CD8-positive, alpha-beta memory T cell (primary cell): ENCODE measurements at places on chromosomes 2 and 18.
A peak's percentile ranks its signal among the peaks of the same experiment; 100 is the strongest.

DNA sequence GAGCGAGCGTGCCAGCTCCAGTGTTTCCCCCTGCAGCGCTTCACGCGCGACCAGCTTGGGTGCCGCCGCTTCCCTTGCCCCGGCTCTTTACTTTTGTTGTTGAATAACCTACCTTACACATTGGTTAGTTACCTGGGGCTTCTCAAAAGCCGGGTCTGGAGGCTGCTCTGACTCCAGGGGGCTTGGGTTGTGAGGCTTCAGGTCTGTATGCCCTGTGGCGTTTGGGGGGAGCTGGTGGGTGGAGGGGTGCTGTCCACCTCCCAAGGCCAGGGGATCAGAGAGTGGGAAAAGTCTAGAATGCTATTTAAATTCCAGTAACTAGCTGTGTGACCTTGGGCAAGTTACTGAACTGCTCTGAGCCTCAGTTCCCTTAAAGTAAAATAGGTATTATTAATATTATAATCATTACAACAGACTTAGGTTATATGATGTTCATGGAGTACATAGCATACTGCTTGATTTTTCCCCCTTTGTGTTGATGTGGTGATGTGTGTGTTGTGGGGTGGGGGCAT lies 770 bp downstream of the LYPD6B start:
- H3K36me3 ChIP-seq: no peaks in the 10 kb centered on the region
- H3K27me3 ChIP-seq: no peaks in the 10 kb centered on the region
- DNase-seq: no peak
- no peak overlapping the region for H3K27ac ChIP-seq
- H3K4me1 ChIP-seq: no peaks in the 10 kb centered on the region

GRCh38 chr18:78639006-78639950 lies 340.3 kb upstream of the SALL3 start:
- H3K4me3 ChIP-seq: no peak overlapping the region
- no peak overlapping the region for H3K27ac ChIP-seq
- no peaks in the 10 kb centered on the region for H3K27me3 ChIP-seq
- no peak for DNase-seq
- H3K36me3 ChIP-seq: no peaks in the 10 kb centered on the region

- no peak overlapping the region for H3K4me3 ChIP-seq
- no peaks in the 10 kb centered on the region for H3K27me3 ChIP-seq
- no peak for DNase-seq
- H3K27ac ChIP-seq: no peak overlapping the region
- H3K4me1 ChIP-seq: no peaks in the 10 kb centered on the region
Observed at GRCh38 chr2:82968358-82968757, 1490.7 kb downstream of the SUCLG1 start.

- H3K27me3 ChIP-seq: no peaks in the 10 kb centered on the region
- H3K36me3 ChIP-seq: no peaks in the 10 kb centered on the region
- no peak overlapping the region for H3K4me3 ChIP-seq
- H3K4me1 ChIP-seq: no peaks in the 10 kb centered on the region
- no peak for DNase-seq
- H3K27ac ChIP-seq: no peak overlapping the region
Observed at GRCh38 chr2:240286596-240286995, 146.1 kb upstream of the OTOS start.

- H3K4me3 ChIP-seq: no peak overlapping the region
- H3K27ac ChIP-seq: no peak overlapping the region
- H3K27me3 ChIP-seq: no peaks in the 10 kb centered on the region
- H3K4me1 ChIP-seq: no peaks in the 10 kb centered on the region
Observed at GRCh38 chr2:194301946-194302345, 1355.1 kb upstream of the SLC39A10 start.

DNA sequence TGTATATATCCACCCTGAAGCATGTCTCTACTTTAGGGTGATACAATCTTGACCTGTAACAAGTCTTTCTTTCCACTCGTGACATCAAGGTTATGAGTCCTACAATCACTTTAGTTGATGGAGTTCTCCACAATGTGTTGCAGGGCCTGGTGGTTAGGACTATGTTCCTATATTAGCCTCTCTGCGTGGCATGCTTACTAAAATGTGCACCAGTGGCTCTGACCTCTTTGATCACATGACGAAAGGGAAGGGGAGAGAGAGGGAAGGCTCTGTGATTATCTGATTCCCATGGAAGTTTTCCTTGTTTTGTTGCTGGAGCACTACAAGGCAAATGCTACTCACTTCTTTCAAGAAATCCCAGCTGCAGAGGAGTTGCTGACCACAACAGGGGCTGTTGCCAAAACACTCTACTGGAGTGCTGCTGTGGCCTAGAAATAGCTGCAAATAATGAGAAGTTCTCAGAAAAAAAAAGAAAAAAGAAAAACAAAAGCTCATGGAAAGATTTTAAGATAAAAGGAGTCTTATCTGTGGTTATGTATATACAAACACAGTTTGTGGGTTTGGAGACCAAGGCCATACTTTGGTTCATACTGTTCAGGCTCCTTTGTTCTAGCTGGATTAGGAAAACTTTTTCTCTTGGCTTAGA lies 272.8 kb upstream of the MMADHC start:
- no peaks in the 10 kb centered on the region for H3K4me1 ChIP-seq
- H3K4me3 ChIP-seq: no peak overlapping the region
- H3K36me3 ChIP-seq: no peaks in the 10 kb centered on the region

DNA sequence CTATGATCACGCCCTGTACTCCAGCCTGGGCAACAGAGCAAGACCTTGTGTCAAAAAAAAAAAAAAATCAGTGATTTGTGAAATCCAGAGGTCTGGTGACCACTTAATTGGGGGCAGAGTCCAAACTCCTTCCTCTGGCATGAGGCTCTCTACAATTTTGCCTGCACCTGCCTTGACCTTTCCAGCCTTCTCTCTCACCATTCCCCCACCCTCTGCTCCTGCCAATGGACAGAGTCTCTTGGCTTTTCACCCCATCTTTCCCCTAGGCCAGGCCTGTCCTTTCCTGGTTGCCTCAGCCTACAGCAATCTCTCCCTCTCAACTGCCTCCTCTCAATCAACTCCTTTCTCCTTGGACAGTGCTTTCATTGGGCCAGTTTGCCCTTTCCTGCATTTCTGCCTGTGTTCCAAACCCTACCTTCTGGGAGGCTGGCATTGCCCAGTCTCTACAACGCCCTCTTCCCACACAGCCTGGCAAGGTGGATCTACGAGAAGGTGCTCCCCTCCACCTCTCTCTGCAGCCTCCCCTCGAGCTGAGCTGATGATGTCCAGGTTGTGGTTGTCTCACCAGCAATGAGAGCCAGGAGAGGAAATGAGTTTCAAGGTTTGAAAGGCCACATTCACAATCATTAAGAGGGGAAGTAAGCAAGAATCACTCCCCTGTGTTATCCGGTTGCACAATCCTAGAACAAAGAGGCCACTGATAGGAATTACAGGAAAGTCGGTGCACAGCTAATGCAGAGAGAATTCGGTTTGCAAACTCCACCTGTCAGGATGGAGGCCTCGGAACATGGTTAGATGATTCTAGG lies 39.5 kb upstream of the NPAS2 start:
- no peaks in the 10 kb centered on the region for H3K27me3 ChIP-seq
- no peaks in the 10 kb centered on the region for H3K4me1 ChIP-seq
- no peak overlapping the region for H3K4me3 ChIP-seq

DNA sequence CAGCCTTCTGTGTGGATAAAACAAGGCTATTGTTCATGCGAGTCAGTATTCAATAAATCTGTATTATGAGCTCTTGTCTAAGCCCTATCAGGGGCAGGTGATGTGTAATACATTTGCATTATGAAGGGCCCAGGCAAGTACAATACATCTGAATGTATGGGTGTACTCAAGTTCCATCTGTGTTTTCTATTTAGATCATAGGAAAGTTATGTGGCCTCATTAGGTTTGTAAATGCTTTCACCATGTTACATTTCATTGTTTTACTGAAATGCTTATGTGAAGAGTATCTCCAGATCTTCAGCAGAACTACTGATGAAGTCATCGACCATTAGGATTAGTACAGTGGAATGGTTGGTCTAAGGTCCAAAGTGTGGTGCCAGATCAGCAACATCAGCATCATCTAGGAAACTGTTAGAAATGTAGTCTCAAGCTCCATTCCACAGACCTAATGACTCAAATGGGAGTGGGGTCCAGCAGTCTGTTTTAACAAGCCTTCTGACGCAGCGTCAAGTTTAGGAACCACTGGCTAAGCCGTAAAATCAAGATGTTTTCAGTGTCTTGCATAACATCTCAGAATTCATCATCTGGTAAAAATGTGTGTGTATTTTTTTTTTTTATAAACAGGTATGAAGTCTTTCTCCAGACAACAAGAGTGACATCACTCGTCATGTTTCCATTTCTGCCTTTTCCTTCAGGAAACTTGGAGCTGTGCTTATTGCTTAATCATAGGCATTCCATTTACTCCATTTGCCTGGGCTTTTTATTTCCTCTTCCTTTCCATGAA lies 80.5 kb downstream of the LYPD6 start:
- no peaks in the 10 kb centered on the region for H3K36me3 ChIP-seq
- no peak overlapping the region for H3K4me3 ChIP-seq
- no peaks in the 10 kb centered on the region for H3K4me1 ChIP-seq

DNA sequence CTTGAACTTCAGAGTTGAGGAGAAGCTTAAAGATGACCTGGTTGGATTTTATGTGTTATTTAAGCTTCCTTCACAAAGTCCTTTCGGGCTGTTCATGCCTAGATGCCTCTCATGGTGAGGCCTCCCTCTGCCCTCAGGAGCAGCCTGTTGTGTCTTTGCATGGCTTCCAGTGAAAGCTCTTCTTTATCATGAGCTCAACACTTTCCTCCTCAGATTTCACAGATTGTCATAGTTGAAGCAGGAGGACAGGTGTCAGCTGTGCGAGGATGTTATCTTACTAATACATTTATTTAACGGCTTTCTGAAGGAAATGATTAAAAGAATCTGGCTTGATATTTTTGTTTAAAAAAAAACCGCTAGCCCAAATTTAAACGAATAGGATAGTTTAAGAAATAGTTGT lies 48.8 kb upstream of the ITSN2 start:
- no peaks in the 10 kb centered on the region for H3K36me3 ChIP-seq
- no peak overlapping the region for H3K4me3 ChIP-seq
- no peak for DNase-seq
- H3K27me3 ChIP-seq: no peaks in the 10 kb centered on the region
- no peak overlapping the region for H3K27ac ChIP-seq

DNA sequence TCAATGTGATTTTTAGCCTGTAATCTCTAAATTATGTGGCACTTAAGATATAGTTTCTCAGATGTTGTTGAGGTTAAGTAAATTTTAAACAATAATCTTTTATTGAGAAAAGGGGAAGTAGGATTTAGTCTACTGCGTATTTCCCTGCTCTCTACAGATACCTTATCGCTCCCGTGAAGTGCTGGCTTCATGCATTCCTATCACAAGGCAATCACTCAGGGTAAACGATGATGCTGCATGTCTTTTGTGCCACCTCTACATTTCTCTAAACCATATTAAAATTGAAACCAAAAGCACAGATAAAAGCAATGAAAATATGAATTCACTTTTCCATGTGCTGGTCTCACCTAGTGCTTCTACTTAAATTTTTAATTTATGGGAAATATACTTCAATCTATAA lies 14.4 kb upstream of the RPE start:
- no peaks in the 10 kb centered on the region for H3K4me1 ChIP-seq
- H3K27me3 ChIP-seq: no peaks in the 10 kb centered on the region
- no peaks in the 10 kb centered on the region for H3K36me3 ChIP-seq
- H3K27ac ChIP-seq: no peak overlapping the region
- no peak for DNase-seq

GRCh38 chr2:169862816-169863215 lies 35.6 kb downstream of the UBR3 start:
- peaks cover 6% of the 10 kb centered on the region for H3K4me1 ChIP-seq
- DNase-seq: no peak
- H3K4me3 ChIP-seq: no peak overlapping the region
- H3K27me3 ChIP-seq: no peaks in the 10 kb centered on the region

- DNase-seq: no peak
- H3K4me1 ChIP-seq: no peaks in the 10 kb centered on the region
- H3K36me3 ChIP-seq: no peaks in the 10 kb centered on the region
Observed at GRCh38 chr18:8364385-8364784, 244.9 kb upstream of the RAB12 start.

DNA sequence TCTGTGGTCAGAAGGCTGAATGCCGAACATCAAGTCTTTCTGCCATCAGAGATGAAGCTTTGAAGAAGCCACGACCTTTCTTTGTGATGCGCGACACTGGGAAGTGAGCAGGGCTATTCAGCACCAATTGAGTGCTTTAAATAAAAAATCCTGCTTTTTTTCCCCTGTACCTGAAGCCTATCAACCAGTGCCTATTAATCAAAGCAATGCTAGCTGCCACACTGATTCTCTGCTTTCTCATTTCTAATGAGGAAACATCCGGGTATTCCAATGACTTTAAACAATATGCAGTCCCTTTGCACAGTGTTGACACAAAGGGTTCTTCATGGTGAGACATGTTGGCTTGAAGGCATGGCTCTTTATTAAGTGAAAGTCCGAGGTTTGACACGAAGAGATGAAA lies 88.0 kb downstream of the GALR1 start:
- H3K4me3 ChIP-seq: no peak overlapping the region
- no peaks in the 10 kb centered on the region for H3K36me3 ChIP-seq
- no peaks in the 10 kb centered on the region for H3K4me1 ChIP-seq
- H3K27me3 ChIP-seq: no peaks in the 10 kb centered on the region
- no peak overlapping the region for H3K27ac ChIP-seq
- DNase-seq: no peak

- H3K4me3 ChIP-seq: no peak overlapping the region
- no peak overlapping the region for H3K27ac ChIP-seq
- H3K27me3 ChIP-seq: no peaks in the 10 kb centered on the region
- H3K4me1 ChIP-seq: no peaks in the 10 kb centered on the region
- no peaks in the 10 kb centered on the region for H3K36me3 ChIP-seq
- DNase-seq: no peak
Observed at GRCh38 chr2:126932966-126933710, 34.4 kb downstream of the TEX51 start.

DNA sequence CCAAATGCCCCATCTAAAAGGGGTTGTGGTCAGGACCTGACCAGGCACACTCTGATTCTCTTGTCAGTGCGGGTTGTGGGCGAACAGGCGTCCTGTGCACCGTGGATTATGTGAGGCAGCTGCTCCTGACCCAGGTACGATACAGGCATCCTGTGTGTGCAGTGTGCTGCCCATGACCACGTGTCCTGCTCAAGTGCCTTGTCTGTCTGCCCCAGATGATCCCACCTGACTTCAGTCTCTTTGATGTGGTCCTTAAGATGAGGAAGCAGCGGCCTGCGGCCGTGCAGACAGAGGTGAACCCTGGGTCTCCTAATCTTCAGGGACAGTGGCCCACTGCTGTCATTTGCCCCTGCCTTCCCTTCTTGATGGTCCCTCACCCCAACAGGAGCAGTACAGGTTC lies 14.6 kb downstream of the PTPN18 start:
- no peak overlapping the region for H3K27ac ChIP-seq
- peak overlapping the region; percentile 2 for H3K4me3 ChIP-seq
- H3K36me3 ChIP-seq: no peaks in the 10 kb centered on the region
- H3K27me3 ChIP-seq: no peaks in the 10 kb centered on the region
- H3K4me1 ChIP-seq: peaks cover 30% of the 10 kb centered on the region

DNA sequence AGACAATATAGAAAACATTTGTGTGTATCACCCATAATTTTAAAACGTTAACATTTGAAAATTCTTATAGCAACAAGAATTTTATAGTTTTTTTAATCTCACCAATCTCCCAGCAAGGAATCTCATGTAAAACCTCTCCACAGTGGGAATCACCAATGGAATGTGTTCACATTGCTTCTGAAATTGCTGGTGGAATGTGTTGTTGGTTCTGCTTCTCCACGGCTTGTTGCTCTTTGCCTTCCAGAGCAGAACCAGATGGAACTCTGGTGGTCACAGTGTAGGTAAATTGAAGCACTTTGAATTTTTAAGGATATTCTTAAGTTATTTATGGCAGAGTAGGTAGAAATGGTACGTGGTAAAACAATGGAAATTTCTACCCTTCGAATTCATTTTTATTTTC lies 35.1 kb downstream of the DCAF17 start:
- no peak overlapping the region for H3K27ac ChIP-seq
- no peaks in the 10 kb centered on the region for H3K4me1 ChIP-seq
- no peaks in the 10 kb centered on the region for H3K27me3 ChIP-seq
- DNase-seq: no peak
- H3K36me3 ChIP-seq: peaks cover 15% of the 10 kb centered on the region
- no peak overlapping the region for H3K4me3 ChIP-seq
